ENCODE measurements at places on chromosomes 6 and 20.

- DNase-seq: no peak
Observed at GRCh38 chr6:2450546-2450945, 205.1 kb upstream of the GMDS start.

GRCh38 chr6:121389419-121389818, 46.0 kb upstream of the GJA1 start:
- DNase-seq: no peak

- DNase-seq: no peak
Observed at GRCh38 chr6:158321960-158322359, 9.7 kb downstream of the TULP4 start.

DNA sequence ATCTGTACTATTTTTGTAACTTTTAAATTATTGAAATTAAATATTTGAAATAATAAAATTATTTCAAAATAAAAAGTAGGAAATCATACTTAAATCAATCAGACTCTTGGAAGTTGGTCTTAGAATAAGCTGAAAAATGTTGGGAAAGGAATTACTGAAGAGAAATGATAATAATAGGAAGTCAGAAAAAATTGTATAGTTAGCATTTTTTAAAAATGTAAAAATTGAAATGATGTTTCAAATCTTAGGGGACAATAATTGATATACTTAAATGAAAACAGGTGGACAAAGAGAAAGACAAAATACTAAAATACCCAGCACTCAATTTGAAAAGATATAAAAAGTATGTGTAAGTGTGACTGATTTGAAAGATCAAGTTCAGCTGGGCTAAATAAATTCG, 186.1 kb downstream of the BMP2 start:
- DNase-seq: no peak

DNA sequence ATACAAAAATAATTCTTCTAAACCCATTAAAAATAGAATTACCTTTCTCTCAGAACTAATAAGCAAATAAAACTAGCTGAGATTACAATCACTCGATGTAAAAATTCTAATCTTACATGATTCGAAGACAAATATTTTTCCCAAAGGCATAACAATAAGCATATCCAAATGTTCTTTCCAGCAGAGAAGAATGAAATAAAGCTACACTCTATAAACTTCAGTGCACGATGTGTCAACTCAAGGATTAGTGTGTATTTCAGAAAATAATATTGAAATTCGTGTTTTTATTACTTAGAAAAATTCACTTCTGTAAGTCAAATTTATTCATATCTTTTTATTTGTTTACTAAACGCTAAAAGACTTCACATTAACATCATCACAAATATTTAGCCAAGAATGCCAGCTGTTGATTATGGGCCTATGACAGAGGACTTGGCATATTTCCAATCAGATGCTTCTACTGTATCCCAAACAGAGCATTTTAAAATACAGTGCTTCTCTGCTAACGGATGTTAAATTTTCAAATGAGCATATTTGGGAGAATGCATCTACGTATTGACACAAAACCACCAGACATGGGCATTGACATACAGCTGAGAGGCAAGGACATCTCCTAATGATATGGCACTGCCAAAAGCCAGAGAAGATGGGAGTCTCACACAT, 54.7 kb upstream of the PDE7B start:
- DNase-seq: no peak

DNA sequence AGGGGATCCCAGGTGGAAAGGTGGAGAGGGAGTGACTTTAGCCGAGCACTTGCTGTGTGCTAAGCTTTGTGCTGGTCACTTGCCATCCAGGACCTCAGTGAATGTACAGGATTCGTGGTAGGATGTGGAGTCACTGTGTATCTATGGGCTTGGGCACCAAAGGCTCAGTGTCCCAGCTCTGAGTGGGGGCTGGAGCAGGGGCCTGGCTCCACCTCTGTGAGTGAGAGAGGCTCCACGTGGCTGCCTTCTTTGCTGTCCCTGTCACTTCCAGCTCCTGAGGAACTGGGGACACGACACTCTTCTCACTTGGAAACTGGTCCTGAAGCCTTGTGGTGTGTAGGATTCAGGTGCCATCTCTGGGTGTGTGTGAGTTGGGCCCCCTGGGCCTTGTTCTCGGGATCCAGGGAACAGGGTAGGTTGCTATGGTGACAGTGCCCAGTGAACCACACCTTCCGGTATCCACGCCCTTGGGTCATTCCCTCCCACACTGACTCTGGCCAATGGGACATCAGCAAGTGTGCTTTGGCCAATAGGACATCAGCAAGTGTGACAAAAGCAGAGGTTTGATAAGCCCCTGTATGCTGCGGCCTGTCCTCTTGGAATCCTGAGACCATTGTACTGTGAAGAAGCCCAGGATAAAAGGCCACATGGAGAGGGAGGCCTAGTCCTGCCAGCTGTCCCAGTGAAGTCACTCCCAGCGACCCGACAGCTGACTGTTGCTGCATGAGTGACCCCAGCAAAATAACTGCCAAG, 87.7 kb downstream of the CDH22 start:
- no peak for DNase-seq

- DNase-seq: no peak
Observed at GRCh38 chr6:108710030-108710429, 138.2 kb upstream of the ARMC2 start.

- no peak for DNase-seq
Observed at GRCh38 chr6:70157086-70157485, 145.8 kb downstream of the COL9A1 start.

DNA sequence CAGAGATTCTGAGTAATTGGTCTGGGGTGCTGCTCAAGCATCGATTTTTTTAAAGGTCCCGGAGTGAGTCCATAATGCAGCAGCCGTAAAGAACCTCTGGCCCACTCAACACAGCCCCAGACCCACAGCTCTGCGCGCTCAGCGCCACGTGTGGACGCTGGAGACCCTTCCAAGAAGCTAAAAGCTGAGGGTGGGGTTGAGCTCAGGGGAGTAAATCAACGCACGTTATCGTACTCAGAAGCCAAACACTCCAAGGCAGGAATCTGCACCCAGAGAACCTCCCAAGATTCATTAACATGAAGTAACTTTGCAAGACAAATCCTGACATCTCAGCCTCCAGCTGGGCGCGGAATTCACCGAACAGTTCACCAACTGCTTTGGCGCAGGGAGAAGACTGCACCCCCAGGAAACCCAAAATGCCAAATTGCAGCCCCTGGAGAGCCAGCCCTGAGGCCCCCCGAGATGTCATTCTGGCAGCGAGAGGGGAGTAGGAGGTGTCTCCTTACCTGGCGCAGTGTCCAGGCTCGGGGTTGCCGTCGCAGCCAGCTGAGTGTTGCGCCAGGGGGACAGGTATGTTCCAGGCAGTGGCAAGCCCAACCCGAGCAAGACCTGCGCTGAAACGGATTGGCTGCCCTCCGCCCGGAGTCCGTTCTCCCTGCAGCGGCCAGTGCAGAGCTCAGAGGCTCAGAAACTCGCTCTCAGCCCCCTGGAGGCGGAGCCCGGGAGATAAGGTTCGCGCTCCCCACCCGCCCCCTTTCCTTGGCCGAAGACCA, at the start of gene COL21A1:
Gene COL21A1 (minus strand): TSS at position 700 of the 773 bp plus-strand sequence. CDS start 64,962 bp downstream, outside the sequence.
- no peak for DNase-seq

DNA sequence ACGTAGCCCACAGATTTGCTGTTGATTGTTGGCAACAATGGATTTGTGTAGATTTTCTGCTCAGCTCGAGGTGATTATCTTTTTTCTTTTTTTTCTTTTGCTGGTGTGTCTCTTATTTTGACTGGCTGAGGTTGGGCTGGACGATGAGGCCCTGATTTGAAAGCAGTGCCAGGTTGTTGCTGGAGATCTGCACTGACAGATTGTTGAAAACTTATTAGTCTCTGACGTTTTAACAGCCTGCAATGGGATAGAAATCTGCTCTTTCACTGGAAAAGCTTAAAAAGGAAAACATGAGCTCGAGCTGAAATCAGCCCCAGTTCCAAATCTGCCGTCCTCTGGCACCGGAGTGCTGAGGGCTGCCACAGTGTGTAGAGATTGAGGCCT, 87.7 kb downstream of the PDE7B start:
- no peak for DNase-seq

GRCh38 chr6:75402296-75402695, 91.3 kb downstream of the FILIP1 start:
- DNase-seq: no peak

DNA sequence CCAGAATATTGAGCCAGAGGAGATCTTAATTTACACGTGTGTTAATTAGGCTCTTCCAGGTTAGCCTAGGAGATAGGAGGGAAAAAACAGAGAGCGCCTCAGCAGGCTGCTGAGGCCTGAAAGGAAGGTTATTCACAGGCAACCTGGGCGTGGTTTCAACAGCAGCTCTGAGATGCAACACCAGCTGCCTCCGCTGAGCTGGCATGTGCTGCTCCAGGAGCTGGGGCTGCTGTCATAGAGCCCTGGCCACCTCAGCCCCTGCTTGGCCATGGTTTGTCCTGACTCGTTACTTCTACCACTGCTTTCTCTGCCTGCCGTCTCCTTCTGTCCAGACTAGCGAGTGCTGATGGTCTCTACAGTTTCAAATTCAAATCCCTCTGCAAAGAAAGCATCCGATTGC, 32.4 kb upstream of the RPP40 start:
- DNase-seq: no peak

DNA sequence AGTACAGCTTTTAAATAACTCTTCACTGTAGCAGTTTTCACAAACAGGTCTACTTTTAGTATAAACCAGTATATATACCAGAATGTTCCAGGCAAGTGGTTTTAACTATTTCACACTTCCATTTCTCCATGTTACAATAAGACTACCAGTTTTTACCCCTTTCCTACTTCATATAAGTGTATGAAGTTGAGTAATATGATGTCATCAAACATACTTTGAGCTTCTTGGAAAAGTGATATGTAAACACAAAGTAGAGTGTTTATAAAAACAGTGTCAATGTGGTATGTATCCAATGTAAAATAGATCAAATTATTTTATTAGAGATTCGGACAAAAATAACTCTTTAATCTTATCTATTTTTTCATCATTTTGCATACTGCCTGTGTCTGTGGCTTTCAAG, 2.5 kb upstream of the PAQR8 start:
- DNase-seq: no peak

GRCh38 chr6:157928428-157928827, 53.2 kb upstream of the SYNJ2 start:
- no peak for DNase-seq

DNA sequence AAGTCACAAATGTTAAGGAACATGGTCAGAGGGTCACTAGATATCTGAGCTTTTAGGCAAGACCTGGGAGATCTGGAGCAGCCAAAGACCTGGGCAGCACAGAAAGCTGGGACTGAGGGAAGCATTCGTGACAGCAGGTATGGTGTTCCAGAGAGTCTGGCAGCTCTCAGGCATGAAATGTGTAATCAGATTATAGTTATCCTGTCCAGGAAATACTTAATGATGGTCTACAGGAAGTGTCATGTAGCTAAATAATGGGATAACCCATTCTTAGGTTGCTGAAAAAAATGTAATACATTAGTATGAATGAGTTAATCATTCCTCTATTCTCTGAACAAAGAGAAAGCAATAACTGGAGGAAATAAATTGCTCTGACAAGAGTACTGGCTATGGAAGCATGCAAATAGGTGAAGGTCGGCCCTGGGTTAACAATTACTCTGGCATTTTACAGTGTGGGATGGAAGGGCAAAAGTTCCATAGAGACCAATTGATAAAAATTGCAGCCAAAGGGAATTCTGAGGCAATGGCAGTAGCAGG, 740.5 kb downstream of the CBLN4 start:
- no peak for DNase-seq

DNA sequence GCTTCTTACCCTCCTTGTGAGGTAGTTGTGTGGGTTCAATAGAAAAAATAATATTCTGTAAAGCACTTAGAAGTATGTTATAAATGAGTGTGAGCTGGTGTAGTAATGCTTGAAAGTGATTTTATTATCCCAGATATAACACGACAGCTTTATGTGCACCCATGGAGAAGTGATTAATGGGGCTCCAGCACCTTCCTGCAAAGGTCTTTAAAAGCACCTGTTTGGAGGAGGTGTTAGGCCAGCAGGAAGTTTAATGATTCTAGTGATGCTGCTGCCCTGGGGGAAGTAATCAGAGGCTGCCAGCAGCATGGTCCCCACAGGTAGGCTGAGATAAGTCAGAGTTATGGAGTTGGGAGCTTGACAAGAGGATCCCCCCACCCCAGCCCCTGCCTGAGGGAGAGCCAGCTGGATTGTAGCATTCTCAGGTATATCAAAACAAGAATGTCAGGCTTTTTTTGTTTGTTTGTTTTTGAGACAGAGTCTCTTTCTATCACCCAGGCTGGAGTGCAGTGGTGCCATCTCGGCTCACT, 166.3 kb downstream of the PHACTR1 start:
- no peak for DNase-seq

GRCh38 chr6:55943329-55943728, 67.9 kb upstream of the BMP5 start:
- no peak for DNase-seq

DNA sequence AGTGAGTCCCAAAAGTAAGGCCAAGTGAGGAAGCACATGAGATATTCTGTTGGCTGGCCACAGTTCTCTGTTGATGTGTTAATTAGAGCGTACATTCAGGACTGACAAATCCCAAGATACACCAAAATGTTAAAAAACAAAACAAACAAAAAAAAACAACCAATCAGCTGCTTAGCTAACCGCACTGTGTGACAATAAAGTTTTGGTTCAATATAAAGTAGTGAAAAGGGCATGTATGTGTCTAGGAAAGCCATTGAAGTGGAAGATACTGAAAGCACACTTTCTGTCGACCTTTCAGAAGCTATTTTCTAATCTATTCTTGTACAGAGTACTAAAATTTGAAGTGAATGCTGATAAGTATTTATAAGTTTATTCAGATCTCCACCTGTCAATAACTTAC, 26.1 kb downstream of the NHLRC1 start:
- no peak for DNase-seq
